Cardiac septum (tissue), 1 donor: ENCODE measurements at places on chromosomes 3 and 15.

- DNase-seq: no peak
Measured at GRCh38 chr3:171260466-171260865, 199.7 kb downstream of the TNIK start.

GRCh38 chr3:67686069-67686468 lies 31.7 kb upstream of the SUCLG2 start:
- DNase-seq: no peak

DNA sequence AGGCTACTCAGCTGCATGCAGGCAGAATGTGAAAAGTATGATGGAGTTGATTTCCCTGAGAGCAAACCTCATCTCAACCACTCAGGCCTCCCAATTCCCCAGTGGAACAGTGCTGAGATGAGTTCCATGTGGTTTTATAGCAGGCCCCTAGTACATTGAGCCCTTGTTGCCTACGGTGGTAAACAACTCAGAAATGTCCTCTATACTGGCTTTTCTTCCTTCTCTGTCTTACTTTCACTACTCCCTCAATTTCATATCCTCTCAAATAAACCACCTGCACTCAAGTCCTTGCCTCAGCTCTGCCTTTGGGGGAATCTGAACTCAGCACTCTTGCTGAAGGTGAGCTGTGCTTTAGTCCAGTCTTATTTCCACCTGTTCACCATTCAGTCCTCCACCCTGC lies 399.9 kb downstream of the PDCD6IP start:
- DNase-seq: no peak

- DNase-seq: peak; percentile 27
Measured at GRCh38 chr15:68213991-68214837, 9.1 kb upstream of the CALML4 start.

- no peak for DNase-seq
Measured at GRCh38 chr3:68287101-68287500, 632.7 kb upstream of the SUCLG2 start.

DNA sequence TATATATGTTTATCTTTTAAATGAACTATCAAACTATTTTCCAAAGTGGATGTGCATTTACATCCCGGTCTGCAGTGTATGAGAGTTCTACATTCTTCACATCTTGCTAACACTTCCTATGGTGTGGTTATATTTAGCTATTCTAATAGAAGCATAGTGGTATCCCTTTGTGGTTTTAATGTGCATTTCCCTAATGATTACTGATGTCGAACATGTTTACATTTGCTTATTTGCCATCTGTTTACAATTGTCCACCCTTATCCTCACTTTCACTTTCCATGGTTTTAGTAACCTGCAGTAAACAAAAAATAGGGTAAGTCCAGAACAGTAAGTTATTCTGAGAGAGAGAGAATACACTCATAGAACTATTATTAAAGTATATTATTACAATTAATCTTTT lies 360.5 kb upstream of the NAALADL2 start:
- no peak for DNase-seq

GRCh38 chr3:72798552-72799195 lies 49.6 kb downstream of the SHQ1 start:
- DNase-seq: no peak

DNA sequence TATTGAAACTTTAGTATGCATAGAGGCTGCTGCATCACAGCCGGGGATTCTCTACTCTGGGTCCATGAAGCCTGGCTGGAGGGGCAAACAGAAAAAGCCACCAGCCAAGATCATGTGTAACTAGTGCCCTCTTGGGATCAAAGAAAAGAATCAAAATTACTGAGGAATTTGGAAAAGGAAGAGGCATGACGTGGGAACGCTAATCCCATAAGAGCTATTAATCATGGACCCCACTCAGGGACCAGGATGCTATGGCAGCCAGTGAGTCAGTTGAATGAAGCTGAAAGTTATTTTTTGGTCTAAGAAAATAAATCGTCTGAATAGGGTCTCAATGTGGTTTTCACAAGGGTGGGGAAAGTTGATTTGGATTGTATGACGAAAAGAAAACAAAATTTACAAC lies 1165.1 kb downstream of the ROBO2 start:
- DNase-seq: no peak

GRCh38 chr3:73364517-73364916 lies 260.2 kb downstream of the PDZRN3 start:
- DNase-seq: no peak

GRCh38 chr15:58285921-58286278 lies 145.9 kb upstream of the LIPC start:
- DNase-seq: no peak

GRCh38 chr3:153372326-153372725 lies 210.3 kb downstream of the RAP2B start:
- no peak for DNase-seq

DNA sequence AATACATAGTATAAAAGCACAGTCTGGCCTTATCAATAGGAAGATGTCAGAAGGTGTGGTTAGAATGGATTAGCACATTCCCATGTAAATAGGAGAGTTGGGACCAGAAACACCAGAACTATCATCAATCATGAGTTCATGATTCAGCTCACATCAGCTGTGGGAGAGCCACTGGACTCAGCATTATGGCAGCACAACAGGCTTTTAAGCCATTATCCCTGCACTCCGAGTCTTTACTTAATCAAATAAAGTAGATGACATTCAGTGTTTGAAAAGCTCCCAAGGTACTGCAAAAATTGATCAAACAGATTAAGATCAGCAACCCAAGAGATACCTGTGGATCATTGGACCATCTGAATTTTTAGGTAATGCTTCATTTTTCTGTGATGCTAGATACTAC lies 24.7 kb downstream of the PARP14 start:
- DNase-seq: no peak

DNA sequence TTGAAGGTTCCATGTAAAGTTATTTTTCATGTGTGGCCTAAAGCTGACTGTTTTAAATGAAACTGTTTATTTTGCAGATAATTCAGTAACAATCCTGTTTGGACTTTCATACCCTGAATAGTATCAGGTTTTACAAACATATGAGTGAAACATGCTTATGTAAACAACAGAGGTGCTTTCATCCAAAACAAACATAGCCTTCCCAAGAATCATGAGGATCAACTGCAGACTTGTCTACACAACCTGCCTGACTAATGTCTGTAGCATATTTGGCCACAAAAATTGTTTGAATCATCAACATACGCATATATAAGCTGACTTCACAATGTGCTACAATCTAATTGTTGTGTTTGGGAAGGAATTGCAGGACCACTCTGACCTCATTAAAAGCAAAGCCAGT lies 190.4 kb downstream of the DIPK2A start:
- DNase-seq: no peak

DNA sequence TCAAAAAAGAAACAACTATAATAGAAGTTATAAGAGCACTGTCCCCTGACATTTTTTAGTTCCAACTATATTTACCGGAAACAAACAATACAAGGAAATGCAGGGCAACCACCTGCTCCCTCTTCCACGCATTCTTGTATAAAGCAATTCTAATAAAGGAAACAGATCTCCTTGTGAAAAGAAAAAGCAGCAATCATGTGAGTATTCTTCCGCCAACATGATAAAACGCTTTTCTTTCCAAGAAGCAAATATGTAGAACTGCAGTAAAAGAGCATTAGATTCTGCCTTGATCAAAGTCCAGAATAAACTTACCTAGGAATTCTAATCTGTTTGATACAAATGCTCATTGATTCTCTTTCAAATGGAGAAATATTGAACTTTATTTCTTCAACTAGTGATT lies 230.3 kb downstream of the CNTN3 start:
- DNase-seq: no peak

- no peak for DNase-seq
Measured at GRCh38 chr3:50364573-50365079, 5.3 kb upstream of the TMEM115 start.

DNA sequence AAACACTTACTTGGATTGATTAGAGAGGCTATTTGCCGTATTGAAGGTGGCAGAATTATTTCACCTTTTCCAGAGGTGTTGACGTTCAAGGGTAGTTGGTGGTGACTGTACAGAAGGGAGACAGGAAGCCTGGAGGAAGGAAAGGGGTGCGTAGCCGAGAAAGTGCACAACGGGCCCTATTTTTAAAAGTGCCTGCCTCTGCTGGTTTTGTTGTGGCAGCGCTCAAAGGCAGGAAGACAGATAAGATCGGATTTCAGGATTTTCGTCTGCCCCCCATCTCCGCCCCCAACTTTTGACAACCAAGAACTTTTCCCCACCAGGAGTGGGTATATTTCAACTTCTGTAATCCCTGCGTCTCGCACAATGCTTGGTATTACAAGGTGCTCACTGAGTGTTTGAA lies 38.5 kb downstream of the SMAD3 start:
- DNase-seq: no peak

DNA sequence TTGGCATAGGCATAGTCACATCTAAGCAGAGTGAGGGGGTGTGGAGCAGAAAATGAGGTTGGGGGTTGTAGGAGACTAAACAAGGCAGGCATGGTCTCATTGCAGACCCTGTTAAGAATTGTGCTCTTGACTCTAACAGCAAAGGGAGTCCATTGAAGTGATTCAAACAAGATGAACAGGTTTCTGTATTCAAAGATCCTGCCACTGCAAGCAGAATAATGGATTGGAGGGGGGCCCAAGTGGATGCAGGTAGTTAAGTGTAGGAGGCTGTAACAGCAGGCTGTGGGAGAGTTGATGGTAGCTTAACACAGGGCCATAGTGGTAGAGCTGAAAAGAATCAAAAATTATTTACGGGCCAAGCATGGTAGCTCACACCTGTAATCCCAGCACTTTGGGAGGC lies 34.4 kb downstream of the CASR start:
- DNase-seq: no peak

DNA sequence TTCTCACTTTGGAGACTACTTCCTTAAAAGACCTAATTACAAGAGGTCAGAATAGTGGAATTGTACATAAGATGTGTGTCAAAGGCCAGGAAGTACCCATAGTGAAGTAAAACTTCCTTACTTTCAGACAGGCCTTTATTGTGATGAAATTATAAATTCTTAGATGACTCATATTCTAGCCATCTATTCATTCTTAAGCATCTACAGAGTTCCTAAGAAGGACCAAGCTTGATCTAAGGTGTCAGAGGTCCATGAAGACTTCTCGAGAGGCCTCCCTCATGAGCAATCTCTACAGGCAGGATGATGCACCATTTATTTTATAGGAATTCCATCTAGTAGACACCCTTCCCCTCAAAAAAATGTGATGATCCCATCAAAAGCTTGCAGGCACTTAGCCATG lies 493.3 kb downstream of the MAGI1 start:
- DNase-seq: no peak

DNA sequence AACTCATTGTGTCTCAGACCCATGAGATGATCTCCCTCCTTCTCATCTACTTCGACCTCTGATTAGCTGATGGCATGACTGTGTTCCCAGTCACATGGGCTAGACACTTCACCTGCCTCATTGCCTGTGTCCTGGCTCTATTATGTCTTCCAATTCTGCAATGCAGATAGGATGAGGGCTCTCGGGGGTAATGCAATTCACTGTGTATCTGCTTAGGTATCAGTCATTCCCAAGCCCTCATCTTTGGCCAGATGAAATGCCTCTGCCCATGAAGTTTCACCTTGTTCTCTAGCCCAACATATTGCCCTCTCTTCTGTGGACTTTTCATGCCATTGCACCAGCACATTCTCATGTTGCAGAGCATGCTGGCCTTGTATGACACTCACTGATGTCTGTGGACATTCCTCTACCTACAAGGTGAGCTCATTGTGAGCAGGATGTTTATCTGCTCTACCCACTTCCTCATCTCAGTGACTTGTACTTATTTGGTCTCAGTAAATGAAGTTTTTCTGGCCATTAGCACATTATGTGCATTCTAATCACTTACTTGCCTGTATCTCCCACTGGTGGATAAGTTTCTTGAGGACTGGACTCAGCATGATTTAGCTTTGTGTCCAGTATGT lies 32.3 kb downstream of the MOBP start:
- DNase-seq: no peak

DNA sequence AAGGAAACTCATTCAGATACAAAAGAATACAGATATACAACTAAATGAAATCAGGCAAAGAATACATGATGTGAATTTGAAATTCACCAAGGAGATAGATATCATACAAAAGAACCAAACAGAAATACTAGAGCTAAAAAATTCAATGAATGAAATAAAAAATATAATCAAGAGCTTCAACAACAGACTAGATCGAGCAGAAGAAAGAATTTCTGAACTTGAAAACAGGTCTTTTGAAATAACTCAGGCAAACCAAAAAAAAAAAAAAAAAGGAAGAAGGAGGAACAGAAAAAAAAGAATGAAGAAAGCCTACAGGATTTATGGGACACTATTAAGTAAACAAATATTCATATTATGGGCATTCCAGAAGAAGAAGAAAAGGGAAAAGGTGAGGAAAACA lies 137.8 kb downstream of the DMXL2 start:
- DNase-seq: no peak
